ENCODE measurements at places on chromosomes 4 and X.

- DNase-seq = no peak
These were observed 82.5 kb downstream of the GASK1B start for GRCh38 chr4:158090323-158090722.

DNA sequence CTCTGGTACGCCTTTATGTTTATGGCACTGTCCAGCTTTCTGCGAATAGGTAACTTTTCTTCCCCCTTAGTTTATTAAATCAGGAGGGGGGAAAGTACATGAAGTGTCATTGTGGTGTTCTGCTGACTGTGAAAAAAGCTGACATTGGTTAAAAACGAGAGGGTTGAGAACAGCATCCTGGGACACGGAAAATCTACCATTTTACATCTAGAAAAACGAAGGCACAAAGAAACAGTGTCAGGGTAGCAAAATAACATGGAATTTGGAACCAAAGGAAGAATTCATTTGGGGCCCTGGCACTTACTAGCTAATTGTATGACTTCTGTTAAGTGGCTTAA, 1.2 kb upstream of the AMOT start:
- DNase-seq = no peak

DNA sequence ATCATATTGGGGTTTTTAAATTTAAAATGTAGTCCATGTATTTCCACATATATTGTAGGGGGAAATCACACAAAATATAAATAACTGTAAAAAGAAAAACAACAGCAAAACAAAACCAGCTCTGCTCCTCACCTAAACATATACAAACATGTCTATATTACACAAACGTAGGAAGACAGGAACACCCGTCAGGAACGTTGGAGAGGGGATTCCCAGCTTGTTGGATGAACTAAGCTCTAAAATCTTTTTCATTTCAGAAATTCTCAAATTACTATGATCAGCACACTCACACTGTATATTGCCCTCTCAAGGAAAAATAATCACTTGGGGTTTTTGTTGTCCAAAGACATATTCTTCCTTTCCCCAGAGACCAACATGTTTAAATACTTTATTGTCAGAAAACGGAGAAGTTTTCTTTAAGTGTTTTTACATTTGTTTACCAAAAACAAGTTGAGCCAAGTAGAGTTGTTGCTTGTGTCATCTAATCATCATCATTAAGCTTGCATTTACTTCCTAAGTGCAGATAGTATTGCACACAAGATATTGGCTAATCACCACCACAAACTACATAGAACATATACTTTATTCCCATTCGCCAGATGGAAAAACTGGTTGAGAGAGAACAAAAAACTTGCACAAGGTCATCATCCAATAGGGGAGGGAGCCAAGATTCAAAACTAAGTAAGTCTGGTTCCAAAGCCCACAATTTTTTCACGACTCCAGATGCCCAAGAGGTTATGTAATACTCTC, 2.4 kb upstream of the TLR10 start:
- DNase-seq = no peak

DNA sequence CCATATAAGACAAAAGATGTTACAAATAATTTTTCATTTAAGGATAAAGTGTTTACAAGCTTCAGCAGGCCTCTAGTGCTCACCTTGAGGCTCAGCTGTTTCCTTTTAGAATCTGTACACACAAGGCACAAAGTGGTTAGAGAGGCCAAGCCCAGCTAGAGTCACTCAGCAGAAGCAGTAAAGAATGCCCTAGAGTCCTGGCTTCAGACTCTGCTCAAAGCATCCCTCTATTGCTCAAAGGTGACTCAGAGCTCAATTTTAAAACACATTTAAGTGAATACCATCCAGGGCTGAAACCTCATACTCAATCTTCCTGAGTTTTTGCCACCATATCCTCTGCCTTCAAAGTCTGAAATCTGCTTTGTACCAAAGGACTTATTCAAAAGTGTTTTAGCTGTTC, 22.6 kb upstream of the PHF8 start:
- DNase-seq = no peak
